SK-N-SH treated with all-trans-retinoic acid at 6 μM for 48 hours (cell line): ENCODE measurements at places on chromosomes 3 and 15.

DNA sequence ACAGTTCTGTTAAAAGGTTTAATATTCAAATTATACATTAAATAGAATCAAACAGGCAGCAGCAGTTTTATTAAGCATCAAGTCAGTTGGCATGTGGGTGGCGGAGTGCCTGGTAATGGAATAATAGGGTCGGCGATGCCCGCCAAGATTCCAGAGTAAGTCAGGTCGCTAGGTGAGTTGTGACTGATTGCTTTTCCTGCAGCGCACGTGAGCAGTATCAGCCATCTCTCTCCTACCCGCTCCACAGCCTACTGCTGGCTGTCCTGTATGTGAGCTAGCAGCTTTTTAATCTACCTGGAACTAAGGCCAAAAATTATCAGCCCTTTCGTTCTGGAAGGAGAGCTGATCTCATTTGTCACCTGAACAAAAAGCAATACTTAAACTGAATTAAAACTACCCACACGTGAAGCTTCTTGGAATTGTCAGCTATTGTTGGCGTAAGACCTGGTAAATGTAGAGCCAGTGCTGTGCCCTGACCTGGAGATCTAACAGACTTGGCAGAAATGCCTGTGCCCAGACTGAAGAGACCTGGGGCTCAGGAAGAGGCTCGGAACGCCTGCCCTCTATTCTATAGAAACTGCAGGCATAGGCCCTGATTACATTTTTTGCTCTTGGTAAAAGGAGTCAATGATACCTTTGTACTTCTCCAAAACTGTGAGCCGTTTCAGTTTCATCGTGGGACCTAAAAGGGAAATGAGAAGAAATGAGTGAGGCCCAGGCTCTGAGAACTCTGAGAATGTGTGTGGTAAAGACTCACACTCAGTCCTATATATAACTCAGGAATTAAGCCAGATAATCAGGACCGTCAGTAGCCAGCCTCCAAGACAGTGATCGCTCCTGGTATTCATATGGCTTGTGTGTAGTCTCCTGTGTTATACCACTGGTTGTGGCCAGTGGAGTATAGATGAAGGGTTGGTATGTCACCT is 21.9 kb downstream of the IDH3A start:
- no peak for ATAC-seq

DNA sequence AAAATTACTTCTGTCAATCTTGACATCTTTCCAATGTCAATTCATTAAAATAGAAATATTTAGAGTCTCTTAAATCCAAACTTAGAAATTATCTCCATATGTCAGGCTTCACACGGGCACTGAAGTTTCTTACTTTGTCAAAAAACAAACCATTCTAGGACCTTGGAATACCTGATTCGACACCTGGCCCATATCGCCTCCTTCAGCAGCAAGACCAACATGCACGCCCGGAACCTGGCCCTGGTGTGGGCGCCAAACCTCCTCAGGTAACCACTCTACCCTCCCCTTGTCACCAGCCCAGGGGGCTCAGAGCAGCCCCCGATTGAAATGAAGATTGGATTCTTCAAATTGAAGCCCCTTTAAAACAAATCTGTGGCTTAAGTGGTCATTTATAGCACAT is 81.3 kb downstream of the TMEM39A start:
- ATAC-seq, result no peak

- no peak for ATAC-seq
These were observed 149.9 kb downstream of the SHQ1 start for GRCh38 chr3:72698154-72698917.

- peak; percentile 90 for ATAC-seq
These were observed 40.4 kb downstream of the DNAJB8 start for GRCh38 chr3:128426128-128426921.

DNA sequence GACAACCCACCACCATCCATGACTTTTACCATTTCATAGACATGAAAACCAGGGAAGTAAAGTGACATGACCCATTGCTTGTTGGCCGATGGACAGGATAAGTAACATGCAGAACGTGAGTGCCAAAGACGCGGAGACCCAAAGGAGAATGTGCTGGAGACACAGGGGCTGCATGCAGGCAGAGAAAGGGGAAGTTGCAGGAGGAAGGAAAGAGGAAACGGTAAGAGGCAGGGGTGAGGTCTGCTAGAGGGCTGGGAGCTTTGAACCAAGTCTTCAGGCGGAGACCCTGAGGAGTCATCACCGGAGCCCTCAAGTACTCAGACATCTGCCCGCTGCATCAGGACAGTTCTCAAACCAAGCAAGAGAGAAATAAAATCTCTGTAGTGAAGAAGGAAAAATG is 34.9 kb downstream of the MAGEF1 start:
- ATAC-seq, result no peak

- no peak for ATAC-seq
These were observed 465.6 kb upstream of the ZNF385D start for GRCh38 chr3:22216601-22217000.

- ATAC-seq, result peak; percentile 2; the same call in 2 of the 3 replicates
These were observed 593 bp upstream of the RSL24D1 start for GRCh38 chr15:55197362-55197705.

GRCh38 chr15:77863491-77864105 is 213.9 kb downstream of the TBC1D2B start:
- no peak for ATAC-seq

- no peak for ATAC-seq
These were observed 43.9 kb upstream of the BHLHE40 start for GRCh38 chr3:4935347-4935746.

DNA sequence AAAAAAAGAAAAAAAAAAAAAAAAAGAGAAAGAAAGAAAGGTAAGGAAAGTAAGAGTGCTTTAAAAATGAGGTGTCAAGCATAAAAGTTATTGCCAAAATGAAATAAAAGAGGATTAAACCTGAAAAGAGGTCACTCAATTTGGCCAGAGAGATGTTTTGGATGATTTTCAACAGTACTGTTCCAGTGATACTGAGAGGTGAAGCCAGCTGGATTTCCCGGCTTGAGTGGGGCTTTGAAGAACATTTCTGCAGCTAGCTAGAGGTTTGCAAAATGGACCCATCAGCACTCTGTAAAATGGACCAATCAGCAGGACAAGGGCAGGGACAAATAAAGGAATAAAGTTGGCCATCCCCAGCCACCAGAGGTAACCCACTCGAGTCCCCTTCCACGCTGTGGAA is 128.5 kb downstream of the LSAMP start:
- no peak for ATAC-seq

DNA sequence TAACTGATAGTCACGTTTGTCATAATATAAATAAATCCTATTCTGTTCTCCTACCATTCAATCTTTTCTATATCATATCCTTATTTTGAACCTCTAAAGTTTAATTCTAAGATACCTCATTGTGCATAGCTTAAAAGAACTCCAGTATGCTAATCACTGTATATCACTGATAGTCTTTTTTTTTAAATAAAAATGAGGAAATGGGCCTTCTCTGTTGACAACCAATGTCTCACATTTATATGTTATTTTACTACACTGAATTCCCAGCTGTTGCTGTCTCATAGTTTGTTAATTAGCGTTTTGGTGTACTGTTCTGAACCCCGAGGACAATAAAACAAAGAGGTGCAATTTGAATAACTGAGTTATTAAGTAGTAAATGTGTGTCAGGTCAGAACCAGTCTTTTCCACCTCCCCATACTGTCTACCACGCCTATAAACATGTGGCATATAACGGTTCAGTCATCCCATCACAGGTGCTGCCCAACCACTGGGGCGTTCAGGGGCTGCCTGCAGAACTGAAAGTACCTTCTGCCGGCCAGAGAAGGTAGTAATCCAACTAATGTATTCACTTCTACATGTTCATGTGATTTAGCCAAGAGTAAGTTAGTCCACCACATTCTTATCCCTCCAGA is 14.9 kb downstream of the CBLB start:
- ATAC-seq, result no peak

- no peak for ATAC-seq
These were observed 71.7 kb upstream of the SNRK start for GRCh38 chr3:43214616-43215015.

GRCh38 chr15:32834156-32834555 is 116.4 kb downstream of the GREM1 start:
- ATAC-seq, result no peak

DNA sequence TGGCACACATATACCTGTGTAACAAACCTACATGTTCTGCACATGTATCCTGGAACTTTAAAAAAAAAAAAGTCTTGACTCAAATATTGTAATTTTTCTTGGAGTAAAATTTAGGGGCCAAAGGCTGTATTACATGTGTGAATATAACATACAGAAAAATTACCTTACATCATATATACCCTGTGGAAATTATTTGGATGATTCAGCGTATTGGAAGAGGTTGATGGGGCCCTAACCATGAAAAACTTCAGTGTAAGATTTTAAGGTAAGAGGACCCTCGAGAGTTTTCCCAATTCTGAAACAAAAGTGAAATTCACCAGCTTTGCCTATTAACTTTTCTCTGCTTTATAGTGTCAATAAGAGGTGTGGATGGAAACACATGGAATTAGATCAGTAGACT is 56.4 kb downstream of the UBE2E2 start:
- no peak for ATAC-seq

- no peak for ATAC-seq
These were observed 26.8 kb downstream of the RPN1 start for GRCh38 chr3:128623762-128624176.

DNA sequence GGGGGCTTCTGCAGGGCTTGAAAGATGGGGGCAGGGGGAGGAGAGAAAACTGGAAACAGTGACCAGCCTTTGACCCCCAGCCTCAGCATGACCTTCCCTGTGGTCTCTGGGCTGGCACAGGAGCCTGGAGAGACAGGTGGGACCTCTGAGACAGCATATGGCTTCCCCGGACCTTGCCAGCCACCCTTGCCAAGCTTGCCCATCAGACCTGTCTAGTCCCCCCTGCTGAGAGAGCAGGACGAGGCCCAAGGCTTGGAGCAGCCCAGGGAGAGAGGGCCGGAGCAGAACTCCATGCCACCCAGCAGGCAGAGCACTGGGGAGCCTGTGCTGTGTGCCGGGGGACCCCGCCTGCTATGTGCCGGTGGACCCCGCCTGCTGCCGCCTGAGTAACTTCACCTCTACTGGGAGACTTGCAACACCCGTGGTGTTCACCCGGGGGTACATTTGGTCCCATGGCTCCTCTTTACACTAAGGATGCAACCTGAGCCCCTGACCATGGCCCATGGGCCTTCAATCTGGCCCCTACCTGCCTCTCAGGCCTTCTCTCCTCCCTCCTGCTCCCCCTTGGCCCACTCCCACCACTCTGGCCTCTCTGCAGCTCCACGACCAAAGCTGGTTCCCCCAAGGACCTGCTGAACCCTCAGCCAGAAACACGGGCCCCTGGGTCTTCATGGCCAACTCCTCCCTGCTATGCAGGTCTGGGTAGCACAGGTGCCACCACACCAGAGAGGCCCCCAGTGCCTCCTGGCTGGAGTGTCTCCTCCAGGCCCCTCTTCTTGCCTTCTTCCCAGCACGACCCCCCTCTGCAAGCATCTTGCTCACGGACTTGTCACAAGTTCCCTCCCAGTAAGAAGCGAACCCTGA is 21.1 kb upstream of the SLC41A3 start:
- ATAC-seq, result no peak

GRCh38 chr3:163056874-163057497 is 1560.4 kb downstream of the OTOL1 start:
- peak; percentile 69; the same call in 2 of the 3 replicates for ATAC-seq

DNA sequence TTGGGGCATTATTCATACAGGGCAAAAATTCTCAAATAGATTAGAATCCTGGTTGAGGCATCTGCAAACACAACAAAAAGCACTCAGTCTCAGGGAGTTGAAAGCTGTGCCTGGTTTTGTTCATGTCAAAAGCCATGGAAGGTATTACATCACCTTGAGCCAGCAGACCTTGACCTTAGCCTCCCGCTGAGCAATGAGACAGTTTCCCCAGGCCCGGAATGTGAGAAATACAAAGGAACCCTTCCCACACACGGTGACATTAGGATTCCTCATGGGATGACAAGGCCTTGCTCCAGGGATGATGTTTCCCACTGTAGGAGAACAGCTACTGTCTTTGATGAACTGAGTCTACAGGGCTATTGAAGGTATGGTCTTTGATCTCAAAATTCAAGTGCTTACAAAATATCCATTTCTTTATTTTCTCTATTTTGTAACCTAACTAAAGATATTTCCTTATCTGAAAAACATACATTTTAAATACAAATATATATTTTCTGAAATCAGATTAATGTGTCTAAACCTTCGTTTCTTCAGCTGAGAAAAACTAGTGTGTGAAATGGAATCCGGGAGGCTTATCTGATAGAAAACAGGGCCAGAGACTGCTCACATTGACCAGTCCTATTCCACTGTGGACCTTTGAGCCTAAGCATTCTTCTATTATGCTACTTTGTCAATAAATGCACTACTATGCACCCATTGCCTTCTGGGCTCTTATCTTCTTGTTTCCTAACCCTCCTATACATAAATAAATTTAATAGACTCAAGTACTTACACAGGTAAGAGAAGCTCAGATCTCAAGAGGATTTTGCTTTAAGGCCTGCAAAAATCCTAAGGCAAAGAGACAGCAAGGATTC is 298.2 kb downstream of the KBTBD8 start:
- ATAC-seq, result no peak

GRCh38 chr3:139473155-139473771 is 3.1 kb downstream of the RBP2 start:
- ATAC-seq, result no peak

DNA sequence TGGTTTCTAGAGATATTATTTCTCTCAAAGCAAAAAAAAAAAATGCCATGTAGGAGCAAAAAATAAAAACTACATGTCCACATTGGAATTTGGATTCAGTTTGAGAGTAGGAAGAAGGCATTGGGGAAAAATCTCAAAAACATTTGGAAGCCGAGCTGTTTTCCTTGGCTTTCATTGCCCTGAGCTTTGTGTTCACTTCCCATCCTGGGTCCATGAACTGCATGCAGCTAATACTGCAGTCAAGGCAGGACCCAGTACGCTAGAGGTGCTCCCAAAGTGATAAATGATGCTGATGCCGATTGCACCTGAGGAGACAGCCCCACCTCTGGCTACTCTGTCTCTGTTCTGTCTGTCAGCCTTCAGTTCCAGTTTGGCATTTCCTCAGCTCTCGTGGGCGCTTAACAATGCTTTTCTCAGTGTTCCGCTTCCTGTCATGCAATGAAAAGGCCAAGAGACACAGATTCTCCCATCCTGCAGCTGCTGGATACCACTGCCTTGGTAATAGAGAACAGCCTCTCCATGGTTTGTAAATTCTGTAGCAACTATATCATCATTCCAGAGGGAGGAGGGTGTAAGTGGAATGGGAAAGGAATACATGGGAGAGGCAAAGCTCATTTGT is 181.8 kb downstream of the RYR3 start:
- no peak for ATAC-seq

- ATAC-seq, result peak; percentile 40
These were observed 515 bp downstream of the EIF4G1 start for GRCh38 chr3:184314700-184315542.
